Activated T-helper 1 cell treated with anti-CD3 and anti-CD28 coated beads, Interleukin-12 subunit alpha, Interleukin-12 subunit beta, Interleukin-2, Interleukin-4 antibody, amounts not matched to agents 30 ng/mL and 10 ng/mL and 1 ng/mL, durations not matched to agents 14 hours and 24 hours and 36 hours (primary cell): ENCODE measurements at places on chromosomes 1 and 21. TPM values are rescaled to one million over a fixed set of nuclear protein-coding genes. Genes with fewer than 3 reads are reported as not detected.

DNA sequence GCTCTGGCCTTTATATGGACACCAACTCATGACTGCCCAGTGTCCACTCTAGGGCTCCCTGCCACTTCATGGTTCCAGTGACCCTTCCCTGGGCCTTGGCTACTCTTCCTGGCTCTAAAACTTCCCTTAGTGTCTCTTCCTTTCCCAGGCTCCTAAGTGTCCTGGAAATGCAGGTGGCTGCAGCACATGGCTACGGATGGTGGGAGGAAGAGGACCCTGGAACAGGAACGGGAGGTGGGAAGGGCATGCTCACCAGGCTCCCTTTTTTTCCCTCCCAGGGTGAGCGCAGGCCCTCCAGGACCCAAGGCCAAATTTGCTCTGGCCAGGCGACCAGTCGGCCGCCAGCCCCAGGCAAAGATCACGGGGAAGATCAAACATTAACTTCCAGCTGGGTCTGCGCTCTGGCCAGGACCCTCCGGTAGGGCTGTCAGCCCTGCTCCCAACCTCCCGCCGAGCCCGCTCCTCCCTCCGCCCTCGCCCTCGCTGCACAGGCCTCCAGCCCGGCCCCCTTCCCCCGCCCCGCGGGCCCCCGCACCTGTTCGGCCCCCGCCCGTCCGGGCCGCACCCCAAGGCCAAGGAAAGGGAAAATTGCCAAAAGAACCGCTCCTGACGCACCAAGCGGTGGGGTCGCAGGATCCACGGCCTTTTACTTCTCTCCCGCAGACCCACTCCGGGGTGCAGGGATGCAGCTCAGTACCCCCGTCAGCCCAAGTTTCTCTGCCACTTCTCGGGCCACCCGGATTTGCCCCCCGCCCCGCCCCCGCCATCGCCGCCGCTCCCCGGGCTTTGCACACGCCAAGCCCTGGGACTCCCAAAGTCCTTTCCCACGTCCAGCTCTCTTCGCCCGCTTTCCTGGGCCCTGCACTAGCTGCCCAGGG lies 894 bp downstream of the TCEA3 start:
- no peak for DNase-seq
- H3K4me1 ChIP-seq = peaks cover 19% of the 10 kb centered on the region
- H3K27me3 ChIP-seq = peaks cover 41% of the 10 kb centered on the region
- no peaks in the 10 kb centered on the region for H3K36me3 ChIP-seq
- H3K4me3 ChIP-seq = peak overlapping the region; percentile 70

- no peak overlapping the region for H3K27ac ChIP-seq
- H3K27me3 ChIP-seq = peaks cover 1% of the 10 kb centered on the region
- no peak for DNase-seq
- no peaks in the 10 kb centered on the region for H3K36me3 ChIP-seq
- no peaks in the 10 kb centered on the region for H3K4me1 ChIP-seq
- no peak overlapping the region for H3K4me3 ChIP-seq
Measured at GRCh38 chr1:29629814-29630516, 393.6 kb downstream of the PTPRU start.

DNA sequence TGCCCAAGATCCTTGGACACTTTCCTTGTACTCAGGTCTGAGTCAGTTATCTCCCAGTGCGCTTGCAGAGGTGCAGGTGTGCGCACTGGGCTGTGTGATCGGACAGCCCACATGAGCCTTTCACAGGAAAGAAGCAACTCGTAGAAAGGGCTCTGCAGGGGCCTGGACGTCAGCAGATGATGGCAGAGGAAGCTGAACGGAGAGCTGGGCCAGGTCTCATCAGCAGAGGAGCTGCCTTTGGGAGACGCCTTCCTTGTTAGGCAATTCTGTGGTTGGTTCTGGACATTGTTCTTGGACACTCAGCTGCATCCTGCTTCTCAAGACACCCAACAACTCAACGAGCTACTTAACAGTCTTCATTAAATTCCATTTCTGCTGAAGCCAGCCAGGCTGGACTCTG lies 7.5 kb upstream of the PROK1 start:
- H3K4me1 ChIP-seq = no peaks in the 10 kb centered on the region
- H3K27ac ChIP-seq = no peak overlapping the region
- DNase-seq = no peak
- H3K36me3 ChIP-seq = no peaks in the 10 kb centered on the region
- H3K4me3 ChIP-seq = no peak overlapping the region

DNA sequence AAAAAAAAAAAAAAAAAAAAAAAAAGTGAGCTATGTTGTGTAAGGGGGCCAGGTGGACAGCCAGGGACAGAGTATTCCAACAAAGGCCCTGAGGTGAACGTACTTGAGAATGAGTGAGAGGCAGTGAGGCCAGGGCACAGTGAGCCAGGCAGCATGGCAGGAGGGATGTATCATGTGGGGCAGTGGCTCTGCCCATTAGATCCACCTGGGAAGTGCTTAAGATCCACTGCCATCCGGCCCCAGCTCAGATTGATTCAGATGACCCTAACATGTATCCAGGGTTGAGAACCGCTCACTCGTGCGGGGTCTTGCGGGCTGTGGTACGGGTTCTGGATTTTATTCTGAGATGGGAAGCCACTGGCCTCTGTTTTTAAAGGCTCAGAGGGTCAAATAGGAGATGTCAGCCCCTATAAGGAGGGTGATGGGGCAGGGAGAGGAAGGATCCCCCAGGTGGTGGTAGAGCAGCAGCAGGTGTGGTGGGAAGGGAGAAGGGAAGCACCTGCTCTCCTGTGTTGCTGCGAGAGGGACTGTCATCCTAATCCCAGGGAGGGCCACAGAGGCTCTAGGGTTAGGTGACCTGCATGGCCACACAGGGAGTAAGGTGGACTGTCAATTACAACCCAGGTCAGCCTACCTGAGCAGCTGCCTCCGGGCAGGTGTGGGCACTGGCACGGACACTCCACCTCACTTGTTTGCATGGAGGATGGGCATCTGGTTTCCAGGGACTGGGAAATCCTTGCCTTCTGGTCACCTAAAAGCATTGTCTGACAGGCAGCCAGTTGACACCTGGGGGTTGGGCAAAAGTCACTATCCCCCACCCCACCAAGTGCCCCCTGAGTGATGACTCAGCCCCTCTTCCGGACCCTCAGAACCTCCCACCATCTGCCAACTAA lies 31.6 kb downstream of the CDK18 start:
- no peaks in the 10 kb centered on the region for H3K36me3 ChIP-seq
- peaks cover 9% of the 10 kb centered on the region for H3K4me1 ChIP-seq

The FABP3 gene
- not detected in 2 replicates for total RNA-seq

DNA sequence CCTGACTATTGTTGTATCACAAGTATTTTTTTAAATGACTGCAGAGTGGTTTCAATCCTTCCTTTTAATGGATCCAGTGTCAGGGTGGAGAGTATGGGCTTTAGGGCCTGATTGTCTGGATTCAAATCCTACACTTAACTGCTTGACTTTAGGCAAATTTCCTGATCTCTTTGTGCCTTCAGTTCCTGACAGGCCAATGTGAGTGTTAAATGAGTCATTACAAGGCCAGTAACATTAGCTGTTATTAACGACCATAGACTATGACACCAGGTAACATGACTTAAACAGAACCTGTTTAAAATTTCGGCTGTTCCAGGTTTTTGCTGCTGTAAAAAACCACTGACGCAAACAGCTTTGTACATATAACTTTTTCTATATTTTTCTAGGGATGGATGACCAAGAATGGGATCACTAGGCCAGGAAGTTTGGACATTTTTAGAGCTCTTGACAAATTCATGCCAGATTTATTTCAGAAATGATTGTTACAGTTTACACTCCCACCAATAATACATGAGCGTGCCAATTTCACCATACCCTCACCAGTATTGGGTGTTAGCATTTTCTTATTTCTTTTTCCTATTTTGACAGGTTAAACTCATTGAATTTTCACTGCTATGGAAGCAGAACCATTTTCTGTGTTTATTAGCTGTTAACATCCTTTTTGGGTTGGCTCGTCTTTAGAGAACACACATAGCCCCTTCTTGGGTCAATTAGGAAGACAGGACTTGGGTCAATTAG lies 11.3 kb downstream of the ZNF362 start:
- peaks cover 4% of the 10 kb centered on the region for H3K36me3 ChIP-seq
- no peak overlapping the region for H3K27ac ChIP-seq
- no peak for DNase-seq
- H3K4me1 ChIP-seq = peaks cover 2% of the 10 kb centered on the region
- no peak overlapping the region for H3K4me3 ChIP-seq

- H3K27ac ChIP-seq = peak overlapping the region; percentile 52
- H3K4me1 ChIP-seq = peaks cover 34% of the 10 kb centered on the region
- peaks cover 12% of the 10 kb centered on the region for H3K36me3 ChIP-seq
- no peaks in the 10 kb centered on the region for H3K27me3 ChIP-seq
- H3K4me3 ChIP-seq = peak overlapping the region; percentile 13
- no peak for DNase-seq
Measured at GRCh38 chr1:204417074-204417997, 5.7 kb upstream of the PPP1R15B start.

DNA sequence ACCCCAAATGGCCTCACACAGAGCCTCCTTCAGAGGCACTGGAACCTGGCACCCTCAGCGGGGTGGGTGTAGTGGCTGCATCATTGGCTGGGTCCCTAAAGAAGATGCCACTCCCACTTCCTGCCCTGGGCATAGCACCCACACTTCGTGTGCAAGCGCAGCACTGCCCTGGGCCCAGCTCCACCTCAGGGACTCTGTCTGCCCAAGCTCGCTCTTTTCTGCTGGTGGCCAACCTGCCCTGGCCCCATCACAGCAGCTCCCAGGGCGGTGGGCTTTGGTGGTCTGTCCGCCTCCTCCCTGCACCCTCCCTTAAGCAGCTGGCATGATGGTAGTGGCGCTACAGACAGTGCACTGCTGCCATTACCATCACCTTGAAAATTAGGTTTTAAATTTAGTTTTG lies 829.3 kb upstream of the BRINP3 start:
- H3K4me1 ChIP-seq = no peaks in the 10 kb centered on the region
- no peak overlapping the region for H3K27ac ChIP-seq
- no peak overlapping the region for H3K4me3 ChIP-seq

The CNKSR1 gene
- 4.2 and 4.7 TPM in 2 replicates for total RNA-seq

The OR10Z1 gene
- total RNA-seq = not detected in 2 replicates

DNA sequence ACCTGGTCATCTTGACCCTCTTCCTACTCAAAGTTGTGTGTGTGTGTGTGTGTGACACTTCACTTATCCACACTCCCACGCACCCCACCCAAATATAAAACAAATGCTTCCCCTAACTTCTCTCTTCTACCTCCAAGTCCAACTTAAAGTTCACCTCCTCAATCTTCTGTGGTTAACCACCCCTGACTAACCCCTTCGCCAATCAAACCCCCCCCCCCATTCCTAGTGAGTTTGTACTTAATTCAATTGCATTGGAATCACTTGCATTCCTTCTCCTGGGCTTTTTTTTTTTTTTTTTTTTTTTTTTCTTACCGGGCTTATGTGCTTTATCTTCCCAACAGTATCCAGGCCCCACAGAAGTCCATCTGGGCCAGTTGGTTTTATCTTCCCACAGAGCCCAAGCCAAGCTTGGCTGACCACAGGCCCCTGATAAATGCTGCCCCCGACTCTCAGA lies 78.4 kb downstream of the CD58 start:
- peak overlapping the region; percentile 56 for H3K27ac ChIP-seq
- peaks cover 4% of the 10 kb centered on the region for H3K27me3 ChIP-seq
- no peak overlapping the region for H3K4me3 ChIP-seq
- H3K36me3 ChIP-seq = peaks cover 6% of the 10 kb centered on the region

- no peak for DNase-seq
- no peaks in the 10 kb centered on the region for H3K4me1 ChIP-seq
- H3K4me3 ChIP-seq = no peak overlapping the region
- no peaks in the 10 kb centered on the region for H3K36me3 ChIP-seq
Measured at GRCh38 chr1:40132383-40133311, 28.5 kb upstream of the RLF start.

DNA sequence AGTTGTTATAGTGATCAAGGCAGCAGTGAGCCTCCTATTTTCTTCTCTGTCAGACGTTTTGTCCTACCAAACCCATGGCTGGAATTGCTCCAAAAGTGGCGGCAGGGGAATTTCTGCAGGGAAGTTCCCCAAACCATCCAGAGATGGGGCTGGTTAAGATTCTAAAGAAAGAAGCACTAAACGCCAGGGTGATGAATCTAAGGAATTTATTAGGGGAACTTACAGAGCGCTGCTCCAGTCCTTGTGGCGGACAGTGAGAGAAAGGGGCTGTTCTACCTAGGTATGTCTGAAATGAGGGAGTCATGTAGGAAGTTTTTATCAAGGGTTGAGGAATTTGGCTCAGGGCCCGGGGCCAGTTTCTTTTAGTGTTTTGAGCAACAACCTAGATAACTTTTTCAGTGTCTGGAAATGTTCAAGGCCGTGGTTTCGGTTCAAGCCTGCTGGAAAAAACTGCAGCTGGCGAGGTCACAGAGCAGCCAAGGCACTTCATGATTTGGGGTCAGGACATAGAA lies 222.4 kb upstream of the B3GALT2 start:
- H3K4me3 ChIP-seq = no peak overlapping the region
- no peak for DNase-seq
- H3K27ac ChIP-seq = no peak overlapping the region
- peaks cover 12% of the 10 kb centered on the region for H3K36me3 ChIP-seq
- peaks cover 45% of the 10 kb centered on the region for H3K4me1 ChIP-seq
- no peaks in the 10 kb centered on the region for H3K27me3 ChIP-seq

DNA sequence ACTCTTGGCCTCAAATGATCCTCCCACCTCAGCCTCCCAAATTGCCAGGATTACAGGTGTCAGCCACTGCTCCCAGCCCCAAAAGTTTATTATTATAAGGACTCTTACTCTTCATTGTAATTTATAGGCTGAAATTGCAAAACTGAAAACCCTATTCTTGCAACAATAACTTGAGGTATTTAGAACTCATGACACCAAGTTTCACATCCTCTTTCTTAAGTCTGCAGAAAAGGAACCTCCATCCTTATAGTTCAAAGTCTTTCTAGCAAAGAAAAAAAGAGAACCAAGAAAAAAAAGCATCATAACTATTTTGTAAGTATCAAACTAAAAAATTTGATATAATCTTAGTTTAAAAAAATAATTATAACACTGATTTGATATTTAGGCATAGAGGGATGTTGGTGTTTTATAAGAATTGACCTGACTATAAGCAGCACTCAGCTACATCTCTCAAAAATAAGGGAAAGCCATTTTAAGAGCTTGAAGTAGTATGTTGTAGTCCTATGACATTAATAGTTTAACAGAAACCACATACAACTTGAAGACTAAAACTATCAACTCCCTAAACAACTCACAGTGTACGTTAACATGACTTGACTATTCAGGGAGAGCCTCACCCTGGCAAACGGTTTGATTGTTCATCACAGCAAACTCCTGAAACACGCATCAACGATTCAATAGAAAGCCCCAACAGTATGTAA lies 122.4 kb downstream of the AKT3 start:
- H3K27me3 ChIP-seq = no peaks in the 10 kb centered on the region
- peaks cover 3% of the 10 kb centered on the region for H3K36me3 ChIP-seq
- no peak overlapping the region for H3K4me3 ChIP-seq
- no peak for DNase-seq
- H3K27ac ChIP-seq = no peak overlapping the region

The C1orf226 gene
- total RNA-seq = not detected in 2 replicates

DNA sequence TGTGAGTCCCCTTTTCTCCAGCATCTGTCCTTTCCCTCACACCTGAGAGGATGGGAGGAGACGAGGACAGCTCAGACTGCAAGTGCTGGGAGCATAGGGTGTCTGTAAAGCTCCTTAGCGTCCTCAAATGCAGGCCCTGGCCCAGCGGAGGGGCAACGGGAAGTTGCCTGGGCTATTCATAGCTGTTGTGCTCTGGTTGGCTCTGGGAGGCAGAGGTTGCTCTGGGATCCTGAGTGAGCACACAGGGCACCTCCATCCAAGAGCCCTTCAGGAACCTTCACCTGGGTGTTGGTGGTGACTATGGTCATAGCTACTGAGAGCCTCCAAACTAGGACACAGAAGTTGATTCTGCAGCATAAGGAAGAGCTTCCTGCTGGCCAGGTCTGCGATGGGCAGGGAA lies 2.6 kb downstream of the PADI1 start:
- no peak overlapping the region for H3K27ac ChIP-seq
- H3K36me3 ChIP-seq = peaks cover 2% of the 10 kb centered on the region
- no peak overlapping the region for H3K4me3 ChIP-seq

The TMPRSS2 gene
- not detected in 2 replicates for total RNA-seq
